ENCODE measurements at places on chromosomes 2 and 18. TPM values are rescaled to one million over a fixed set of nuclear protein-coding genes. Genes with fewer than 3 reads are reported as not detected.
A peak's percentile ranks its signal among the peaks of the same experiment; 100 is the strongest.

DNA sequence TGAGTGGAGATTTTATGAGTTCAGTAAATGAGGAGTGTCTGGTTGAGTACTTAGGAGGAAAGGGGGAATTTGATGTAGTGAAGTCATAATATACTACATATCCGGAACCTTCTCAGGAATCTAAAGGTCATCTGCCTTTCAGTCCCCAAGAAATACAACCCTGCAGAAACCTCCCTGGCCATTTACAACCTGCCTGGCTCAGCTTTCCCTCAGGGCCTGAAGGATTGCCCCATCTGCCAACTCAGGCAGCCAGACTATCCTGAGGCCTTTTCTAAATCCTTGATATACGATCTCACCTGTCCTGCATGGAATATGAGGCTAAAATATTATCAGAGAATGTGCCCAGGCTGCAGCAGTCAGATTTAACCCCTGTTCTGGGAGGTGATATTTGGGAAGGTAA lies 165.4 kb upstream of the SPOPL start:
- no peaks in the 10 kb centered on the region for H3K4me1 ChIP-seq
- no peaks in the 10 kb centered on the region for H3K27me3 ChIP-seq
- no peak overlapping the region for H3K4me3 ChIP-seq
- H3K27ac ChIP-seq: no peak overlapping the region
- DNase-seq: no peak

GRCh38 chr2:16495509-16496208 lies 170.0 kb downstream of the CYRIA start:
- no peaks in the 10 kb centered on the region for H3K4me1 ChIP-seq
- no peak for DNase-seq

DNA sequence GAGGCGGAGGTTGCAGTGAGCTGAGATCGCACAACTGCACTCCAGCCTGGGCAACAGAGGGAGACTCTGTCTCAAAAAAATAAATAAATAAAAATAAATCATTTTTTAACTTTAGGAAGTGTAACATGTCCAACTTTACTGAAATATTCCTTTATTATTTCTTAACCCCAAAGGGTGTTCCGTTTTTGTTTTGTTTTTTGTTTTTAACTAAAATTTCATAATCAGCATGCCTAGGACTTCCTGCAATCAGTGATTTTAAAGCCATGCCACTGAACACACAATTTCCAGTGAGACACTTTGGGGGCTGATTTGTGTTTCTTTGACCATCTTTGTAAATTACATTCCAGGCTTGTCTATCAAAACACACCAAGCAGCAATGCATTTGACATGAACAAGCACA lies 7.1 kb downstream of the CATIP start:
- DNase-seq: no peak
- H3K4me1 ChIP-seq: peaks cover 6% of the 10 kb centered on the region
- no peaks in the 10 kb centered on the region for H3K36me3 ChIP-seq
- H3K27ac ChIP-seq: no peak overlapping the region
- no peak overlapping the region for H3K4me3 ChIP-seq
- no peaks in the 10 kb centered on the region for H3K27me3 ChIP-seq

DNA sequence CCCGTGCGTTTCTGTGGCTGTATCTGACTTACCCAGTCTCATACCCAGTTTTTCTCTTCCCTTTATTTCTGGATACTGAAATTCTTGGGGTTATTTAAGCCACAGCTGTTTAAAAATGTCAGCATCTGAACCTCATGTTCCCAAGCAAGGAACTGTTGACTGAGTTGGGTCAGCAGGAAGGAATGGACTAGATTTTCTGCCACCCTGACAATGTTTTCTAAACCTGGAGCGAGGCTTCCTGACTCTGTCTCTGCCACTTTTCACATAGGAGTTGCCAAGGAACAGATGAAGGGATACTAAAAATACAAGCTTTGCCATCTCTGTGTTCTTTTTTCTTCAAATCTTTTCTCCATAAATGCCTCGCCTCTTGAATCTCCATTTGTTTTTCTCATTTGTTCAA lies 29.0 kb upstream of the SCYGR1 start:
- DNase-seq: no peak
- H3K27ac ChIP-seq: peak overlapping the region; percentile 87
- no peaks in the 10 kb centered on the region for H3K27me3 ChIP-seq
- H3K36me3 ChIP-seq: no peaks in the 10 kb centered on the region
- H3K4me3 ChIP-seq: no peak overlapping the region
- H3K4me1 ChIP-seq: peaks cover 8% of the 10 kb centered on the region

DNA sequence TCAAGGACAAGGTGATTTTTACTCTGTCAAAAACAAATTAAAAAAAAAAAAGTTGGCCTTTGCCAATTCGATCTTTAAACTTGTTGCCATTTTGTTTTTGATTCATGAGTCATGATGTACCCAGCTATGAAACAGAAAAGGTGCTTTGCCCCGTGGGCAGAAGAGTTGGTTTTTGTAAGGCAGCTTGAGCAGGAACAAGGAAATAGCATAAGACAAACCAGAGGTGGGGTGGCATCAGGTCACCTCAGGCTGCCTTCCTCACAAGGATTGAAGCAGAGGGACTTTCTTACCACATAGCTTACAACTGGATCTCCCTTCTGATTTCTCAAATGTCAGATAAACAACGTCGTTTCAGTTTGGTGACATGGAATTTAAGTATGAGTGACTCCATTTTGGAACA lies 123.8 kb downstream of the ARL4C start:
- no peaks in the 10 kb centered on the region for H3K36me3 ChIP-seq
- no peak overlapping the region for H3K4me3 ChIP-seq
- H3K27me3 ChIP-seq: no peaks in the 10 kb centered on the region
- H3K27ac ChIP-seq: no peak overlapping the region

GRCh38 chr18:65846107-65846506 lies 95.3 kb downstream of the CDH7 start:
- no peaks in the 10 kb centered on the region for H3K36me3 ChIP-seq
- H3K4me1 ChIP-seq: no peaks in the 10 kb centered on the region
- no peak overlapping the region for H3K4me3 ChIP-seq
- no peak overlapping the region for H3K27ac ChIP-seq

DNA sequence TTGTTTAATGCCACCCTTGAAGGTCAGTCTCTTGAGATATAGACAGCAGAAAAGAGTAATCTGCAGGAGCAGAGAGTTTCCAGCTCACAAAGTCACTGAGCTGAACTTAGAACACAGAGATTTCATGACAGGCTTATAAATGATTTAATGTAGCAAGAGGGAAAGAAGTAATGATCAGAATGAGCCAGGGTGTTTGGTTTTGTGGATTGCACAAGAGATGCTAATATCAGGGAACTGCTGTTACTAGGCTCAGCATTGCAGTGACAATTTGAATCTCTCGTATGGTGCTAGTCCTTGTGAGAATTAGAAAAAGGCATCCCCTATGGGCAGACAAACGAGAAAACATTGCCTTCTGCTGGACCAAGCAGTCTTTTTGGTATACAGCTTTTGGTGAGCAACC lies 61.7 kb upstream of the ITGB6 start:
- no peaks in the 10 kb centered on the region for H3K36me3 ChIP-seq
- no peak for DNase-seq

DNA sequence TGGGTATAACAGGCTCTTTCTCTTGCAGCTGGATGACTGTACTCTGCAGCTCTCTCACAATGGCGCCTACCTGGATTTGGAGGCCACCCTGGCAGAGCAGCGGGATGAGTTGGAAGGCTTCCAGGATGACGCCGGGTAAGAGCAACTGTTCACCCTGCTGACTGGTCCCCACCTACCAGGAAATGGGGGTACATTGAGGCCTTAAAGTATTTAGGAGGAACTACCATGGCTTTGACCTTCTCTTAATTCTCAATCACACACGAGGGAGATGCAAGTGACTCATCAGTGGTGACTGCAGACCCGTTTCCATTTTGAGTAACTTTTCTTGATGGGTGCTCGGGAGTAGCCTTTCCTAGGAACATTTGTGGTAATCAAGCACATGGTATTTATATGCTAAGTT lies 58.0 kb downstream of the FHOD3 start:
- no peaks in the 10 kb centered on the region for H3K36me3 ChIP-seq
- no peaks in the 10 kb centered on the region for H3K27me3 ChIP-seq
- no peak for DNase-seq
- no peak overlapping the region for H3K27ac ChIP-seq
- no peaks in the 10 kb centered on the region for H3K4me1 ChIP-seq

DNA sequence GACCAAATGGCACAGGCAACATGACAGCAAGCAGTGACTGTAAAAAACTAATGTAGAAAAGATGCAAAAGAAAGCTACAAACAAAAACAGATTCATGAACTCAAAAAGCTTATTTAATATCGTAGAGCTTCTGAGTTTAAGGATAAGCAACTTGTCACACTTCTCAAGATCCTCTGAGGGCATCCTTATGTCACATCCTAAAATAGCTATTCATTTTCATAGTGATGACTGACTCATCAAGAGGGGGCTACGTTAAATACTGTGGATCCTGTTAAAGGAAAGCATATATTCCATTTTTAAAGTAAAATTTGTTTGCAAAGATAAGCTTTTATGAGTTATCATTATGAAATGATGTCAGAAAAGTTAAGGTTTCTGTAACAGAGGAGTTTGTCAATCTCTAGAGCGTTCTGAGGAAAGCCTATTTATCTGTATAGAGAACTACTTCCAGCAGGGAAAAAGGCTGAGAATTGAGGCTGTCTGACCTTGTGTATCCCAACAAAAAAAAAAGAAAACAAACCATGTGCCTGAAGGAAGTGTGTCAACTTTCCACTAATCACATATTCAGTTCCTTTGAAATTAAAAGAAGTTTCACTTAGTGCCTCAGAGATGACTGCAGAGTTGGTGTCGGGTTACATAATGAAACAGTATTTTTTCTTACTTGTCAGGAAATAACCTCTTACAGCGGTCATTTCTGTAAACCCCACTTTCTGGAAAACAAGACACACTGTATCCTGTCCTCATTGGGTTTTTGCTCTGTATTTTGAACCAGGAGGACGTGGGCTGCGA lies 115.5 kb downstream of the ESCO1 start:
- no peak overlapping the region for H3K27ac ChIP-seq
- DNase-seq: no peak
- H3K27me3 ChIP-seq: no peaks in the 10 kb centered on the region
- H3K4me1 ChIP-seq: no peaks in the 10 kb centered on the region
- H3K4me3 ChIP-seq: no peak overlapping the region

GRCh38 chr2:133365117-133365516 lies 203.1 kb downstream of the NCKAP5 start:
- H3K4me3 ChIP-seq: no peak overlapping the region
- no peak for DNase-seq
- H3K36me3 ChIP-seq: no peaks in the 10 kb centered on the region
- H3K27ac ChIP-seq: no peak overlapping the region
- no peaks in the 10 kb centered on the region for H3K27me3 ChIP-seq
- no peaks in the 10 kb centered on the region for H3K4me1 ChIP-seq

DNA sequence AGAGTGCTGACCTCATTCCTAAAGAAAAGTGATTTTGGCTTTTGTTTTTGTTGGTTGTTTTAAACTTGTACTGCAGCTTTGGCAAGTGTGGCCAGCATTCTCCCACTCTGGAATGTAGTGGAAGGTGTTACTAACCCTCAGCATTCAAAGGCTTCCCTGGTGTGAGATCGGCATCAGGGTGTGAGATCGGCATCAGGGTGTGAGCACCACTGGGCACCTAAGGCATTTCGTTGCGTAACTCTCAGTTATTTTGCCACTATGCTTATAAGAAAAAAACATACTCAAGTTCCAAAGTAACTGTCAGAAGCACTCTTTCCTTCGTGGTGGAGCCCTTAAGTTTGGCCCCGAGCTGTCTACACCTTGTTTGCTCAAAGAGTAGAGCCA lies 1.7 kb downstream of the CYBRD1 start:
- peak; percentile 54 for DNase-seq
- peaks cover 2% of the 10 kb centered on the region for H3K4me1 ChIP-seq
- H3K27ac ChIP-seq: peak overlapping the region; percentile 97
- peak overlapping the region; percentile 71 for H3K4me3 ChIP-seq
- H3K27me3 ChIP-seq: no peaks in the 10 kb centered on the region

DNA sequence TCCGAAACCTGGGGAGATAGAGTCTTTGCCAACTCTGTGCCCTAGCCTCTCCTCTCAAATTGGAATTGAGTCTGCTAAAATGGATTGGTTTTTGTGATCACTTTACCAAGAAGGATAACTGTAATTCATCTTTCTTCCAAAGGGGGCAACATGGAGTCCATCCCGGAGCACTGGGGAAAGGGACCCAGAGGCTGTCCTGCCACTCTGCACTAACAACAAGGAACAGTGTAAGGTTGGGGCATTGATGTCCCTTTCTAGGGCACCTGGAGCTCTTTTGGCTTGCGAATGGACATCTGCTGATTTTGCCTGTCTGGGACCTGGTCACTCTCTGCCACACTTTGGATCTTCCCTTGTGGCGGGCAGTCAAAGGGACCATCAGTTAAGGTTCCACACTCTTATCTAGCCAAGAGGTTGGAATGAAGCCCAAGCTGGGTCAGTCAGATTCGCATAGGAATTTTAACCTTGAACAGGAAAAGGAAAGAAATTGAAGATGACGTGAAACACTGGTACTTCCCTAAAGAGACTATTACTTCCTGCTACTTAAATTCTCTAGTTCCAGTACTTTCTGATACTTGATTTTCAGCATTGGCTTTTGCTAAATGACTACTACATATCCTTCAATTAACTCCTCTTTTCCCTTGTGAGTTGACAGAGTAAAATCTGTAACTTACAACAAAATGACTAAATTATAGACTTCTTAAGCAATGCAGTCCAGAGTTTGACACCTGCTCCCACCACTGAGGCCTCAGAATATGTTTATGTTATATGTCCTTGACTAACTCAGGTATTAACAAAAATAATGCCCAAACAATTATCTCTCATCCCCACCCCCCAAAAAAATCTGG lies 64.7 kb upstream of the KLF7 start:
- H3K36me3 ChIP-seq: no peaks in the 10 kb centered on the region
- no peak overlapping the region for H3K4me3 ChIP-seq
- H3K27me3 ChIP-seq: no peaks in the 10 kb centered on the region
- peaks cover 6% of the 10 kb centered on the region for H3K4me1 ChIP-seq

GRCh38 chr2:189633392-189633811 lies 27.9 kb upstream of the ASNSD1 start:
- H3K27ac ChIP-seq: no peak overlapping the region
- H3K4me1 ChIP-seq: no peaks in the 10 kb centered on the region
- peak; percentile 37 for DNase-seq
- H3K36me3 ChIP-seq: no peaks in the 10 kb centered on the region

GRCh38 chr2:170354855-170355780 lies 177.2 kb downstream of the MYO3B start:
- no peak overlapping the region for H3K4me3 ChIP-seq
- no peaks in the 10 kb centered on the region for H3K36me3 ChIP-seq
- no peak overlapping the region for H3K27ac ChIP-seq

UGT1A9 gene
- not detected for polyA plus RNA-seq

REG3G gene
- polyA plus RNA-seq: not detected

DYNAP gene
- polyA plus RNA-seq: not detected

MERTK gene
- polyA plus RNA-seq: 17.7 TPM

B3GNT7 gene
- polyA plus RNA-seq: 2.4 TPM

NPAS2 gene
- polyA plus RNA-seq: 38.9 TPM

DSG1 gene
- polyA plus RNA-seq: not detected

ERFE gene
- 0.61 TPM for polyA plus RNA-seq

ALLC gene
- polyA plus RNA-seq: not detected

CFC1 gene
- polyA plus RNA-seq: 6.2 TPM

DCC gene
- 3.4 TPM for polyA plus RNA-seq

WNT6 gene
- polyA plus RNA-seq: not detected

TRPM8 gene
- polyA plus RNA-seq: 0.14 TPM

C2orf80 gene
- polyA plus RNA-seq: not detected

FOXI3 gene
- not detected for polyA plus RNA-seq

SAG gene
- polyA plus RNA-seq: 0.24 TPM

Data from left lung (tissue), 14 donors.